ENCODE measurements at places on chromosomes 1 and 21.

- no peak for DNase-seq
Measured at GRCh38 chr21:17231771-17232170, 281.1 kb upstream of the CXADR start.

DNA sequence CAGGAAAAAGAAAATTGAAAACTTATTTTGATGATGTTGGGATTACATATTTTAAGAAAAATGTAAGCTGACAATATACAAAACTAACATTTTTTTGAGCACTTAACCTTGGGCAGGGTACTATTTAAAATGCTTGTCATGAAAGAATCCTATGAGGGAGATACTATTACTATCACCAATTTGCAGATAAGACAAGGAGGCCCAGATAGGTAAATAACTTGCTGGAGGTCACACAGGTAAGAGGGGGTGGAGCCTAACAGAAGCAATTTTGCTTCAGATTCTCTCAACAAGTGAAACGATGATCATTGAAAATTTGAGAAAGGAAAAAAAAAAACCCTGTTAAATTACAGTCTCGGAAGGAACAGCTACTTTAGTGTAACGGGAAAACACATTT lies 1.2 kb downstream of the GART start:
- DNase-seq: no peak

- peak; percentile 69 for DNase-seq
Measured at GRCh38 chr1:1917995-1918900, 831 bp downstream of the TMEM52 start.

DNA sequence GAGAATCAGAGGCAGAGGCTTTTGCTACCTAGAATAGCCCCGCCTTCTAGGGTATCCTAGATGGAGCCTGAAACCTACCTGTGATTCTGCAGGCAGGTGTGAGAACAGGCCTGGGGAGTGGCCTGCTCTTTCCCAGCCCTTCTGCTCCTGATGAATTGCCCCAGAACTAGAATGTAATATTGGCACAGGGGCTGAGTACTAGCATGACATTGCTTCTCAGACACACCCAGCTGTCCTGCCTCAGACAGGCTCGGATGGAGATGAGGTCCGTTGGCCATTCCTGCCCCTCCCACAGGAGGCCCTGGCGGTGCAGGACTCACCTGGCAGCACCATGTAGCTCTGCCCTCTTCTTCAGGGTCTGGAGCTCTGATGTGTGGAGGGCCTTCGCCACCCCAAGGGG lies 237.6 kb downstream of the GRIK3 start:
- DNase-seq: no peak

- DNase-seq: no peak
Measured at GRCh38 chr1:51728611-51729155, 111.8 kb downstream of the OSBPL9 start.

- DNase-seq: no peak
Measured at GRCh38 chr1:245983294-245983967, 523.6 kb downstream of the SMYD3 start.

DNA sequence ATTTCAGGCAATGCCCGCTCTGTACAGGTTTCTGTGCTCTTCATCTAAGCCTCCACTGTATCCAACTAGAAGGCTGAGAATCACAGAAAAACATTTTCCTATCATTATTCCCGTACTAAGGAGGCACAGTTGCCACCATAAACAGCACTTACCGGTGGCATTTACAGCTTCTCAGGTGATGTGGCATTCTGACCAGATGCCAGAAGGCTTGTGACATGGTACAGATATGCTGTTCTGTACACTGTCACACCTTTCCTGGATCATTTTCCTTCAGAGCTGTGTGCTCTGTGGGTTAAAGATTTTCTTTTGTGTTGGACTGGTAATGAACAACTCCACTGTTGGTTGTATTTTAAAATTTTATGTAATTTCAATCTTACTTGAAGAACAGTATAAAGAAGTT lies 4.0 kb upstream of the UAP1 start:
- DNase-seq: no peak

DNA sequence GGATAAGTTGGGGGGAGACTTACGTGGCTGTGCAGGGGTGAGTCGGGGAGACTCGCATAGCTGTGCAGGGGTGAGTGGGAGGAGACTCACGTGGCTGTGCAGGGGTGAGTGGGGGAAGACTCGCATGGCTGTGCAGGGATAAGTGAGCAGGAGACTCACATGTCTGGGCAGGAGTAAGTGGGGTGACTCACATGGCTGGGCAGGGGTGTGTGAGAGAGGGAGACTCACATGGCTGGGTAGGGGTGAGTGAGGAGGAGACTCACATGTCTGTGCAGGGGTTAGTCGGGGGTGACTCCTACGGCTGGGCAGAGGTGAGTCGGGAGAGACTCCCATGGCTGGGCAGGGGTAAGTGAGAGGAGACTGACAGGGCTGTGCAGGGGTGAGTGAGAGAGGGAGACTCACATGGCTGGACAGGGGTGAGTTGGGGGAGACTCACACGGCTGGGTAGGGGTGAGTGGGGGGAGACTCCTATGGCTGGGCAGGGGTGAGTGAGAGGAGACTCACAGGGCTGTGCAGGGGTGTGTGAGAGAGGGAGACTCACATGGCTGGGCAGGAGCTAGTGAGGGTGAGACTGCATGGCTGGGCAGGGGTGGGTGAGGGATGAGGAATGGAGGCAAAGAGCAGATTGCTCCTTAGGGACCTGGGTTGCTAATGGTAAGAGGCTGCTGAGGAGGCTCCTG lies 56.0 kb upstream of the ABCG1 start:
- no peak for DNase-seq

GRCh38 chr1:82441402-82441801 lies 640.7 kb downstream of the ADGRL2 start:
- DNase-seq: no peak

- DNase-seq: no peak
Measured at GRCh38 chr1:55720261-55720660, 505.1 kb upstream of the USP24 start.

DNA sequence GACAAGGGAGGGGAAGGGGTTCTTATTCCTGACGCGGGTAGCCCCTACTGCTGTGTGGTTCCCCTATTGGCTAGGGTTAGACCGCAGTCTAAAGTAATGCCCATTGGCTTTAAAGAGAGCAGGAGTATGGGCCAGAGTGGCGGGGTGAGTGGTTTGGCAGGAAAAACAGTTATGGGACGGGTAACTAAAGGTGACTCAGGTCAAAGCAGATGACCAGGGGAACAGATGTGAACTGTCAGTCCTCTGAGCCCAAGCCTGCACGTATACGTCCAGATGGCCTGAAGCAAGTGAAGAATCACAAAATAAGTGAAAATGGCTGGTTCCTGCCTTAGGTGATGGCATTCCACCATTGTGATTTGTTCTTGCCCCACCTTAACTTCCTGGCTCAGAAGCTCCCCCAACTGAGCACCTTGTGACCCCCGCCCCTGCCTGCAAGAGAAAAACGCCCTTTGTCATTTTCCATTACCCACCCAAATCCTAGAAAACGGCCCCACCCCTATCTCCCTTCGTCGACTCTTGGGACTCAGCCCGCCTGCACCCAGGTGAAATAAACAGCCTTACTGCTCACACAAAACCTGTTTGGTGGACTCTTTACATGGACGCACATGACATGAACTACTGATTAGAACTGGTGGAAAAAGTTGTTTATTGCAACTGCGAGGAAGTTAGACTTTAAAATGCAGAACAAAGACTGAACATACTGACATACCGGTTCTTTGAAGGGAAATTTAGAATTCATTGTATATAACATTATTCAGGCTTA lies 758 bp upstream of the ATAD3B start:
- DNase-seq: peak; percentile 30

DNA sequence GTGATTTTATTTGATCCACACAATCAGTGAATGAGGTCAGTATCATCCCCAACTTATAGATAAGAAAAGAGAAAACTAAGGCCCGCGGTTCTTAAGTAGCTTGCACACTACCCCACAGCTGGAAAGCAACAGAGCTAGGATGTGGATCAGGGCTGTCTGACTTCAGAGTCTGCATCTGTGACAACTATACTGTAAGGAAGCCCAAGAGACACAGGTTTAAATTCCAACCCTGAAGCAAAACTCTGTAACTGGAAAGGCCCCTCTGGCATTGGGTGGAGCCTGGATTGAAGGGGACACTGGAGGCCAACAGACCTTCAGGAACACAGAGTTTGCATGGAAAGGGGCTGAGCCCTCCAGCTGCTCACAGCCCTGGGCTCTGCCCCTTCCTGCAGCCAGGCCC lies 40.2 kb downstream of the LGR6 start:
- no peak for DNase-seq

GRCh38 chr1:35708441-35708921 lies 10.2 kb downstream of the C1orf216 start:
- no peak for DNase-seq
